AG08395 (cell line): ENCODE measurements at places on chromosomes 2 and 18.
A peak's percentile ranks its signal among the peaks of the same experiment; 100 is the strongest.

GRCh38 chr2:121776361-121776760 lies 20.9 kb downstream of the TSN start:
- no peak for DNase-seq

DNA sequence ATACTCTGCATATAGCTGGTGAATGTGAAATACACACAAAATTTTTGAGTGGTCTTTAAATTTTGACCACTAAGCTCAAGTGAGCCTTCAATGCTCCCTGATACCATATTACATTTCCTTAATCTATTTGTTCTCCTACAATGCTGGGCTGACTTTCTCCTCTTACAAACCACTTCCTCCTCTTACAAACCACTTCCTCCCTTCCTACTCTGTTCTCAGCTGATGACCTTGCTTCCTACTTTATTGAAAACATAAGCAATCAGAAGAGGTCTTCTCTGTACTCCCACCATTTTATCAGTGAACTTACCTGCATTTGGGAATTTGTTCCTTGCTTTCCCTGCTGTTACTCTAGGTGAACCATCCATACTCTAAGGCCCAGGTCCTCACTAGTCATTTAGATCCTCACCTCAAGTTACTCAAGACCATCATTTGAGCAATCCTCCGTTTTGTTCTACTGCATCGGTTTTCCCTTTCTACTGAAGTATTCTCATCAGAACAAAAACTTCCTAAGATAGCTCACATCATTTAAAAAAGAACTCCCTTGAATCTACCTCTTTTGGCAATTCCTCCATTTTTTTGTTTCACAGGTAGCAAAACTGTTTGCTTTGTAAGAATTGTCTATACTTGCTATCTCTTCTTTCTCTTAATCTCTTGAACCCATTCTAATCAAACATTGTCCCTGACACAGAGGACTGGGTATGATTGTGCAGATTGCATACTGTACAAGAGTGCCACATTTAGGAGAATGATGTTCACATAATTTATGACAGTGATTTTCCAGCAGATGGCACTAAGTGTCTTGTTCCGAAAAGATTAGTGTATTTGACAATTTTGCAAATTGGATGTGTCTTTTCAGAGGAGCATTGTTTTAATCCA lies 96.5 kb downstream of the EPB41L5 start:
- peak; percentile 35 for DNase-seq

- no peak for DNase-seq
Measured at GRCh38 chr2:232341061-232341738, 37.4 kb upstream of the ALPP start.

DNA sequence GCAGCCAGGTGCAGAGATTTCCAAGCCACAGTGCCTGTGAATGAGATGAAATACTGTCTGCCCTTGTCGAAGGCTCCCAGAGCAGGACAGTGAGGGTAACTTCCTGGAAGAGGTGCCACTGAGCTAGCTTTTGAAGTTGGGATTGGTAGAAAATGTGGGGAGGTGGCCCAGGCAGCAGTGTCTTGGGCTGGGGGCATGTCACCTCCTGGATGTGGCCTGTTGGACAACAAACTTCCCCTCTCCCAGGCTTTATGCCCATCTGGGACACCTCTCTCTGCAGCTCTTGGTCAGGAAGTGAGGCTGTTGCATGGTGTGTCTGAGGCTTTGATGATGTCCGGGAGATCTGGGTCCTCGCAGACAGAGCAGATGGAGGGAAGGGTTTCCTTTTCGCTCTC lies 151.4 kb downstream of the DYSF start:
- no peak for DNase-seq

- DNase-seq, result peak; percentile 57
Measured at GRCh38 chr2:65545837-65546805, 113.7 kb upstream of the SPRED2 start.

DNA sequence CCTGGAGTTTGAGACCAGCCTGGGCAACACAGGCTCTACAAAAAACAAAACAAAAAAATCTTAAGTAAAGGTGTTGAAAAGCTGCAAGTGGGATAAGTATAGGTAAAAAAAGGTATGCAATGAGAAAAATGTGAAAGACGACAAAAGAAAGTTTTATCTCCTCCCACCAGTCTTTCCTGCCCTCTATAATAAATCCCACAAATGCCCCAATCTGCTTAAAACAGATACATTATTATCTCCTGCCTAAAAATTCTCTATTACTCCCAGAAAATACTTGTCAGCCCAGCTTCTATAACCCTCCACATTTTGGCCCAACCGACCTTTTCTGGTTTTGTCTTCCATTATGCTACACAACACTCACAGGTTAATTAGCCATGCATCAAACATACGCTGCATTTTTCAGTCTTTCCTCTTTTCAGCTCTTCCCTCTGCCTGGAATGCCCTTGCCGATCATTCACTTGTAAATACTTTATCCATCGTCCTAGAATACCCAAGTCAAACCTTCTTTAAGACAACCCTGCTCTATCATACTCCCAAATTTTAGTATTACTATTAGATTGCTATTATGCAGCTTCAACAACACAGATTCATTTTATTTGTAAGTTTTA lies 10.8 kb downstream of the ASXL2 start:
- DNase-seq, result no peak

- DNase-seq, result peak; percentile 47
Measured at GRCh38 chr2:42102591-42103450, 55.0 kb downstream of the PKDCC start.

- no peak for DNase-seq
Measured at GRCh38 chr2:217429981-217430500, 570.2 kb upstream of the TNP1 start.

DNA sequence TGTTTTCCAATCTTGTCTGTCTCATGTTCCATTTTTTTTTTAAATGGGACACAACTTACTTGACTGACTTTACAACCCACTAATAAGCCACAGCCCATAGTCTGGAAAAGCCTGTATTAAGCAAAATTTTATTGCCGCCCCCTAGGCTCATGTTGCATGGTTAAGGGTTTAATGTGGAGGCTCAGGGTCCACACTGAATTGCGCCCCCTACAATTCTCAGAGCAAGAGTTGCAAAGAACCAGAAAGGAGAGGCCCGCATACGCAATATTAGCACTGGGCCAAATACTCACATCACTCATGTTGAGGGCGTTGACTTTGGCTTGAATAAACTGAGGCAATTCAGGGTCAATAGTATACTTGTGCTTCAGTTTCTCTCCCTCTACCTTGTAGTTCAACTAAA lies 65.5 kb downstream of the NEB start:
- no peak for DNase-seq

DNA sequence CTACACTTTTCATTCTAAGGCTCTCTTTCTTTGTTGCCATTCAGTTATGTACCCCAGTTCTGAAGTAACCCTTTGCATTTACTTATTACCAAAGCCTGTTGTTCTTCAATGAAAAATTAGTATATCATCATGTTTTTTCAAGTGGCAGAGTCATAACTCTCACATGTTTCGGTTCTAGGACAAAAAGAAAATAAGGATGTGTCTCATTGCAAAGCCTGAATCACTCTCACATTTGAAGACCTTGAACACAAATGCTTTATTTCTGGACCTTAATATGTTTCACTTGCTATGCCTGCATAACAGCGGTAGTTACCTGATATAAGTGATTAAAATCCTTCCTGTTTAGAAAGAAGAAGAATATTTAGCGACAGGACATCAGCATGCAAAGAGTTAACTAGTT lies 49.1 kb downstream of the ZEB2 start:
- no peak for DNase-seq

GRCh38 chr18:38297910-38298309 lies 732.3 kb upstream of the CELF4 start:
- no peak for DNase-seq

DNA sequence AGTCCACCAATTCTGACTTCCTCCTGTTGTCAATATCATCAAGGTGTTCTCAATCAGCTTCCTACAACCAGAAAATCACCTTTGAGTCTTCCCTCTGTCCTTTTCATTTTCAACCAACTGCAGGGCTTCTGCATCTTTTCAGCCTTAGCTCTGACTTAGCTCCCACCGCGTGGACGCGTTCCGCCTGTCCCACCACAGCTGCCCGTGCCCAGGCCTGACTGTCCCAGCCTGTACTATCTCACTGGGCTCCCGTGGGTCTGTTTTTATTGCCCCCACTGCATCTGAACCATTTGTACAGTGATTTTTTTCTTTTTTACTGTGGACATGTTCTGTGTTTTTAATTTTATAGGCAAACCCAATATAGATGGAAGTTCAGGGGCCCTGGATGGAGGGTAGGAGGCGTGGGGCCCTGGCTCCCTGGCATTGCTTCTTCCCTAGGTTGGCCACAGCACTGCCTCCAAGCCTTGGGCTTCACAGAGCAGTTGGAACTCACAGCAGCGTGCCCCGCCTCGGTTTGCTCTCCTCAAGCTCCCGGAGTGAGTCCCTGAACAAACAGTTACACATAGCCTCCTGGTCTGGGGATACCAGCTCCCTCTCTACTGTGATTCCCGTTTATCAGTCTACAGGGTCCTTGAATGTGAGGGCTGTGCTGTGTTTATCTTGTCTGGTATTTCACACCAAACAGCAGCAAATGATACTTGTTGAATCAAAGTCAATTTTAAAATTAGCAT lies 280.6 kb upstream of the PXDN start:
- DNase-seq, result no peak

- DNase-seq, result peak; percentile 94
Measured at GRCh38 chr2:42922790-42923579, 130.6 kb upstream of the HAAO start.

GRCh38 chr2:115369400-115369799 lies 927.0 kb downstream of the DPP10 start:
- DNase-seq, result no peak

- no peak for DNase-seq
Measured at GRCh38 chr2:238239543-238239862, 335 bp downstream of the HES6 start.

DNA sequence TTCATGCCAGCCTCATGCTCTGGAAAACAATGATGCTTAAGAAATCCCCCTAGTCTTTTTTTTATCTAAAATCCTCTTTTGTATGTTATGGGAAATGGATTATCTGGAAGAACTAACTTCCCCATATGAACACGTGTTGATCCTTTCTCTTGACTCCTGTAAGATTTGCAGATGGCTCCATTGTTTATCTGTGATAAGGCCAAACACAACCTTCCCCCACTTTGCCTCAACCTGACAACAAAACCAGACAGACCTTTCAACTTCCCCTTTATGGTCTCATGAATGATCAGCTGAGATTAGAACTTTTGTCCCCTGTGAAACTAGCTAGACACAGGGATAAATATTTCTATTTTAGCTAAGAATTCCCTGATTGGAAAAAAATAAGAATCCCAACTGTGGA lies 828.0 kb upstream of the CDH2 start:
- no peak for DNase-seq
